ENCODE measurements at places on chromosomes 3 and 15. TPM values are rescaled to one million over a fixed set of nuclear protein-coding genes. Genes with fewer than 3 reads are reported as not detected.

Gene ATP13A4
- polyA plus RNA-seq = 0.70 TPM

Gene MAP2K1
- polyA plus RNA-seq = 30.1 TPM

Gene GCNT3
- polyA plus RNA-seq = not detected

Gene MRAS
- 5.1 TPM for polyA plus RNA-seq

Gene SEMA6D
- 0.77 TPM for polyA plus RNA-seq

Gene CLASP2
- 11.7 TPM for polyA plus RNA-seq

Gene LRRC31
- polyA plus RNA-seq = not detected

Gene NUP210
- 35.0 TPM for polyA plus RNA-seq

Gene FEM1B
- polyA plus RNA-seq = 10.4 TPM

Gene APPL1
- 10.0 TPM for polyA plus RNA-seq

Gene MESD
- 13.1 TPM for polyA plus RNA-seq

Gene HSPBAP1
- 26.3 TPM for polyA plus RNA-seq

Gene GOLGA8T
- 0.06 TPM for polyA plus RNA-seq

Gene EFCAB12
- 1.0 TPM for polyA plus RNA-seq

Gene MOBP
- not detected for polyA plus RNA-seq

Gene LMCD1
- polyA plus RNA-seq = 24.5 TPM

Gene BHLHE40
- 11.8 TPM for polyA plus RNA-seq

Gene SMCO1
- not detected for polyA plus RNA-seq

Gene PRC1
- 7.4 TPM for polyA plus RNA-seq

Gene TEX9
- 3.2 TPM for polyA plus RNA-seq

Gene SLCO2A1
- polyA plus RNA-seq = 5.4 TPM

Gene SNTN
- not detected for polyA plus RNA-seq

Gene AHSG
- not detected for polyA plus RNA-seq

Gene CD200R1L
- polyA plus RNA-seq = not detected

Gene MESP2
- polyA plus RNA-seq = 0.05 TPM

Gene LEKR1
- polyA plus RNA-seq = 0.48 TPM

Gene NR2F2
- polyA plus RNA-seq = 39.4 TPM

Gene PIGZ
- polyA plus RNA-seq = 2.2 TPM

Gene CLDN11
- polyA plus RNA-seq = 0.70 TPM

Gene GOLGA6D
- polyA plus RNA-seq = not detected

Gene GALK2
- 6.8 TPM for polyA plus RNA-seq

Gene IQCF5
- not detected for polyA plus RNA-seq

Gene SPESP1
- polyA plus RNA-seq = 1.5 TPM

Gene CLDN16
- polyA plus RNA-seq = 0.06 TPM

Gene GNAT1
- polyA plus RNA-seq = not detected

Gene TMEM108
- 0.35 TPM for polyA plus RNA-seq

Gene CPNE4
- 0.32 TPM for polyA plus RNA-seq

Gene SPATA12
- 0.16 TPM for polyA plus RNA-seq

Gene CPB1
- 7.8 TPM for polyA plus RNA-seq

Gene SPRED1
- 5.7 TPM for polyA plus RNA-seq

Gene C3orf22
- not detected for polyA plus RNA-seq

Gene HCLS1
- 207 TPM for polyA plus RNA-seq

Gene CP
- polyA plus RNA-seq = 25.2 TPM

Gene LRRIQ4
- polyA plus RNA-seq = not detected

Gene PLOD2
- 4.7 TPM for polyA plus RNA-seq

Gene ZWILCH
- 4.2 TPM for polyA plus RNA-seq

Gene DCP1A
- 4.0 TPM for polyA plus RNA-seq

Gene FSIP1
- 0.12 TPM for polyA plus RNA-seq

Gene FOXB1
- 0.13 TPM for polyA plus RNA-seq

Gene PARP3
- polyA plus RNA-seq = 16.5 TPM

Gene TMOD3
- polyA plus RNA-seq = 10.7 TPM

Measured in spleen (tissue), 13 donors.